Naive B cell (primary cell): ENCODE measurements at places on chromosomes 2 and 18.

GRCh38 chr18:6948281-6949055 is 169.1 kb downstream of the LAMA1 start:
- no peak for DNase-seq

GRCh38 chr18:41881285-41881684 is 73.7 kb upstream of the PIK3C3 start:
- DNase-seq = no peak

GRCh38 chr18:13369756-13370510 is 151.4 kb downstream of the LDLRAD4 start:
- DNase-seq = no peak

DNA sequence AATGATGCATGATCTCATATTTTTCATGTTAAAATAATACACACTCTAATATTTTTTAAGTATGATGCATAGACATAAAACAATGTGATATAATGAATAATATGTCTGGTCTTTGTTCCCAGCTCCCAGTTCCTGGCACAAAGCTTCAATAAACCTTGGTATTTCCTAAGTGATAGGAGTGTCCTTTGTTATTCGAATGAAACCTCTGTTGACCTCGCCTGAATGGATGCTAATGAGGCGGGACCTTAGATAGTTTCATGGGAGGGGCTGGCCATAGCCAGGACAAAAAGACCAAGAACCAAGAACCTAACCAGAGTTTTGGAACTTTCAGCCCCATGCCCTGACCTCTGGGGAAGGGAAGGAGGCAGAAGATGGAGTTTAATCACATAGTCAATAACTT is 257.7 kb upstream of the COPS8 start:
- no peak for DNase-seq

DNA sequence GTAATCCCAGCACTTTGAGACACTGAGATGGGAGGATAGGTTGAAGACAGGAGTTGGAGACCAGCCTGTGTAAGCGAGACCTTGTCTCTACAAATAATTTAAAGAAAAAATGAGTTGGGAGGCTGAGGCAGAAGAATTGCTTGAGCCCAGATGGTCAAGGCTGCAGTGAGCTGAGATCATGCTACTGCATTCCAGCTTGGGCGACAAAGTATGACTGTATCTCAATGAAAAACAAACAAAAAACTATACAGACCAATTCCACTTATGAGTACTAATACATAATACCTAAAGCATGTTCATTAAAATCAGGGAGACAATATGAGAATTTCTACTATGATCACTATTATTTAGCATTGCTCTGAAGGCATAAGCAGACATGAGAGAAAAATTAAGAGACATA is 12.6 kb downstream of the RNF149 start:
- no peak for DNase-seq

GRCh38 chr18:33369711-33370449 is 70.6 kb downstream of the CCDC178 start:
- DNase-seq = no peak

DNA sequence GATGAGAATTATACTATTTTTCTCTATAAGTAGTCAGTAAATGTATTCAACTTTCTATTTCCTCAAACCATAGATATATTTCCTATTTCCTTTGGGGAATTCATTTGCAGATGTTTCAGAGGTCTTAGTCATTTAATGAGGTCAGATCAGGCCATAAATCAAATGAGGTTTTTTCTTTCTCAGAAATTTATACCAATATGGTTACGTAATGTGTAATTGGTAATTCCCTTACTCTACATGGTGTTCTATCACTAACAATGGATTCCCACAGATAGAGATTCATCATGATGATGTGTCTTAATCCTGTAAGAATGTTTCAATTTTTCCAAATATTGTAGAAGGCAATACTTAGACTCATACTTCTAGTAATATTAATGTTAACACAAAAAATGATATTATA is 108.0 kb downstream of the DPP4 start:
- no peak for DNase-seq

- no peak for DNase-seq
These were observed 135.5 kb downstream of the NCKAP5 start for GRCh38 chr2:133432778-133433177.

GRCh38 chr2:24558781-24559472 is 67.9 kb downstream of the NCOA1 start:
- no peak for DNase-seq

- DNase-seq = no peak
These were observed 3.9 kb upstream of the PKDCC start for GRCh38 chr2:42043789-42044394.

DNA sequence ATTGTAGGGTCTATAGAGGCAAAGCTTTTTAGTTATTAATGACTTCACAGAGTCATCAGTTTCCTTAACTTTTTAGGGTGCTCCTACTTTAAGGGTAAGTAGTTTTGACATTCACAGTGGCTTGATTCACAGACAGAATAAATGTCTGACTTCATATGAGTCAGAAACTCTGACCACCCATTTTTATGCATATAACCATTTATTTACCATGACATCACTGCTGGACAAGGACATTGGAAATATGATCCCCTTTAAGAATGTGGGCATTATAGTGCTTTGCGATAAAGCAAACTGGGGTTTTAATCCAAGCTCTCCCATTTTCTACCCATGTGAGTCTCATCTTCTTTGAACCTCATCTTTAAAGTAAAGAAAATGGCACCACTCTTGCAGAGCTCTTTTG is 162.0 kb upstream of the MC4R start:
- no peak for DNase-seq

DNA sequence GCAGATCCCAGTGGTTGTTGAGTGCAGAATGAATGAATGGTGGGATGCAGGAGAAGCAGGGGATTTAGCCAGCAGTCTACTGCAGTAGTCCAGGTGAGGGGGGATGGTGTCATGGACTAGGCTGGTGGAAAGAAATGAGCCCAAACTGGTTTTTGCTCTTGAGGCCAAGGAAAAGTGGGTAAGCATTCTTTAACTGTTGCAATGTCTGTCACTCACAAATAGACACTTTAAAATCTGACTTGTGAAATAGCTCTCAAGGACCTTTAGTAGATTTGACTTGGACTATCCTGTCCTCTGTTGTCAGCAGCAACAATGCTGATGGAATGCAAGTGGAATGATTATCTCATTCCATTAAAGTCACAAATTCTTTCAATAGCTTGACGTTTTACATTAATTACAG is 37.5 kb upstream of the STK17B start:
- no peak for DNase-seq

GRCh38 chr2:16311521-16312440 is 353.9 kb downstream of the CYRIA start:
- no peak for DNase-seq

- DNase-seq = no peak
These were observed 16.8 kb upstream of the RHOB start for GRCh38 chr2:20430035-20430434.

DNA sequence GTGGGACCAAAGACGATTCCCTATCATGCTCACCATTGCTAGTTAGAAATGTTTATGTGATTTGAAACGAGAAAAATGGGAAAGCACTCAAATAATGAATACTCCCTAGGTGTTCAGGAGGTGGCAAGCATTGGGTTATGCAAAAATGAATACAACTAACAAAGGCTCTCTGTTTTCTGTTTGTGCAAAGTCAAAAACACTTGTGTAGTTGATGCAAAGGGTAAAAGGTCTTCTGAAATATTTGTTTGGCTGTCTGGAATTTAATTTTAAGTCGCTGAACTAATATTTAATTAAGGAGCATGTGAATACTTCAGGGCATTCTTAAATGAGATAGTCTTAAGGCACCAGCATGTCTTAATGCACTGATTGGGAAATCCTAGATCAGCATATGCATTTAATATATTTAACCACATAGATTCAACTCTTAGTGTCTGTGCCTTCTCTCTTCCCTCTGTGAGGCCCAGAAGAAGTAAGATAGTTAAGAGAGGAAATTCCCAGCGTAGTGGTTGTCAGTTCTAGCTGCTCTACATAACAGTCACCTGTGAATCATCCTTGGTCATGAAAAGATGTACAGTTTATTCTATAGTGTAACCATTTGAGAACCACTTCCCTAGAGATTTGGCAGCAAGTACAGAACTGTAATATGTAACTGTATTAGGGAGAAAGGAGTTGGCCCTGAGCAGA is 111.9 kb downstream of the EPC2 start:
- no peak for DNase-seq

GRCh38 chr2:139721411-139721995 is 941.3 kb upstream of the NXPH2 start:
- DNase-seq = no peak

DNA sequence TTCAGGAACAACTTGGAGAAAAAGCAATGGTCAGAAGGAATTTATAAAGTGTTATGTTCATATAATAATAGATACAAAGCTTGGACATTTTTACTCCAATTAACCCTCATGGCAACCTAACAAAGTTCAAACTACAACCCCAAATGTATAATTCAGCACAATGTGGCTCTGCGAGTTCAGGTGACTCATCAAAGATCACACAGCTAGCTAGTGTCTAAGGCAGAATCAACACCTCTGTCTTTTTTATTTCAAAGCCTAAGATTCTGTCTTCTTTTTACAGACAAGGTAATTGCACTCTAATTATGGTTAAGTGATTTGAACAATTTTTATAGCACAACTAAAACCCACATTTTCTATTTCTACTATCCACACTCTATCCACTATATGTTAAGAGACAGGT is 90.5 kb downstream of the CHST9 start:
- DNase-seq = no peak

GRCh38 chr2:102841107-102841840 is 79.4 kb downstream of the TMEM182 start:
- no peak for DNase-seq

DNA sequence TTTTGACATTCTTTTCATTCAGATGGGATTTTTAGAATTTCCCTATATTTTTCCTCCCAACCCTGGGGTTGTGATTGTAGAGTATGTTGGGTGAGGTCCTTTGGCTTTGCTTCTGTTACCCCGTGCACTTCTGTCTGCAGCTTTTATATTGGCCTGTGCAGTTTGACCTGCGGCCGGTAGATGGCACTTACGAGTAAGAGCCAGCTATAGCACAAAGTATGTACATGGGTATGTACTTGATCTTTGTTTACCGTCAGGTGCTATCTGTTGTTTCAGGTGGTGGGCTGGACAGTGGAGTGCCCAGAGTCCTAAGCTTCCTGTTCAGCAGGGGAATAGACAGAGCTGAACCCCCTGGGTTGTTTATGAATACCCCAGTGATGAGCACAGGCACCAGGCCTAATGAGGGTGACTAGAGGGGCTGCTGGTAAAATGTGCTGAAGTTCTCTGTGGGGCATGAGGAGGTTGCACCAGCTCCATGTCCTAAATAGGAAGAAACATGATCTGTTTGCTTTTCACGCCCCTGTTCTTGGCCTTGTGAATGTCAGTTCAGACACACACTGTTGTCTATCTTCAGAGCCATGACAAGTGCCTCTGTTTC is 58.9 kb upstream of the THUMPD2 start:
- no peak for DNase-seq

- no peak for DNase-seq
These were observed 6.1 kb downstream of the AGXT start for GRCh38 chr2:240874715-240875227.

- no peak for DNase-seq
These were observed 20.9 kb upstream of the KCNF1 start for GRCh38 chr2:10890706-10891270.

DNA sequence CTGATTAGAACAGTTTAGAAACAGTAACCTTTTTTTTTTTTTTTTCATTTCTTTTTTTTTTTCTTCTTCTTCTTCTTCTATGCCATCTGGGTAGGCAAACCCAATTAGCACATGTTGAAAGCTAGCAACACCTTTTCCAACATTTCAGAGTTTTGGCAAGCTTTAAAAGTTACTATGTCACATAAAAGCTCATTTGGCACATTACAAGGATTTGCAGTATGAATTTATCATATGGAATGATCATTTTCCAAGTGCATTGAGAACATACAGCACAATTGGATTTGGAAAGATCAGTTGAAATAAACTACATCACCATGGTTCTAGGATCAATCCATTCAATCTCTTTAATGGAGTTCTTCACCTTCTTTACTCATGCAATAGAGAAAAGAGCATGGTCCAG is 847.0 kb downstream of the LRRTM4 start:
- DNase-seq = no peak

DNA sequence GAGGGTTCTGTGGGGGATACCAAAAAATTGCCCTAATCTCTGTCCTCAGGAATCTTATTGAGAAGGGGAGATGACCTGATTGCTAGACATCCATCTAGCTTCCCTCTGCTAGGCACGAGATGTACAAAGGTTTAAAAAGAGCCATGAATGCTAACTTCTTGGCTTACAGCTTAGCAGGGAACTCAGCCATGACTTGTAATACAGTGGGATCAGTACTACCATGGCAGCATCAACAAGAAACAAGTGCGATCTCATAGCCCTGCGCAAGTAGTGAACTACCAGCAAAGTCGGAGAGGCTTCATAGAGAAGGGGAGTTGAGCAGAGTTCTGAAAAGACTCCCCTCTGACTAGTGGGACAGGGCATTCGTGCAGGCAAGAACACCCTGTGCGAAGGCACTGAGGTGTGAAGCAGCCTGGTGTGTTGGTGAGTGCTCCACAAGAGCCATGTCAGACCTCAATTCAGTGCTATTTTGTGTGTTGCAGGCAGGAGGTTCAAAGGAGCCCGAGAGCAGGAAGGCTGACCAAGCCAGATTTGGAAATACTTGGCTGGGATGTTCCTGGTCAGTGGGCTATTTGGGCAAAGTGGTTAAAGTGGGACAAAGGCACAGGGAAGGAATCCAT is 130.0 kb downstream of the FMNL2 start:
- DNase-seq = no peak

GRCh38 chr18:5288517-5288935 is 7.0 kb downstream of the ZBTB14 start:
- no peak for DNase-seq

- DNase-seq = no peak
These were observed 29.2 kb downstream of the SMAD7 start for GRCh38 chr18:48921305-48922225.

GRCh38 chr18:41613003-41613609 is 341.9 kb upstream of the PIK3C3 start:
- no peak for DNase-seq

DNA sequence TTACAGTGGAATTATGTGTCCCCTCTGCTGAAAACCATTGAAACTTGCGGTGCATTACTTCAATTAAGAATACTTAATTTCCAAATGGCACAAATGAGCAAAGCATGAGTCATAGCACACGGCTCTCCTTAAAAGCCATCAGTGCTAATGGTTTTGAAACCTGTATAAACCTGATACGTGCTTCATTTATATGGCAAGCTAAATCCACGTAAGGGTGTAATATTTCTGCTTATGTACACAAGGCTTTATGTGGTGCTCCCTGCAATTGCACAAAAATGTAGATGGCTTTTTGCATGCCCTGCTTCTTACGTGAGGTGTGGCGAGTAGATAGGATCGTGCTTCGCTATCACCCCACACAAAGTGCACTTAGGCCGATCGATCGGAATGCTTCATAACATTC is 840.9 kb downstream of the GALR1 start:
- DNase-seq = no peak

- DNase-seq = no peak
These were observed 170.3 kb upstream of the PXDN start for GRCh38 chr2:1914541-1915165.

GRCh38 chr2:98663511-98664090 is 55.2 kb downstream of the UNC50 start:
- DNase-seq = no peak
